ENCODE measurements at places on chromosomes 3 and 15.

DNA sequence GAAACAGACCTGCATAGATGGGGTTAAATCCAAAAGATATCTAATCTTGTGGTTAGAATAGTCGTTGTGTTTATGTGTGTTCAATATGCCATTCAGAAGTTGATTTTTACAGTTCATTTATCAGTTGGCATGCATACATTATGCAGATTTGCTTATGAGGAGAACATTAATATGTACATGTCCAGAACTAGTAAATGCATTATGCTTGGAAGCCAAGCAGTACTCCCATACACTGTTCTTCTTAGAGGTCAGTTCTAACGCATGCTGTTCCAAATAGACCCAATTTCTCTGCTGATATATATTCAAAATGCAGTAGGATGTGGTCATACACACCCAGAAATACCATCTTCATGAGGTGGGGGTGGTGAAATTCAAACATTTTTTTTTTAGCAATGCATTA, 956 bp downstream of the FGF12 start:
- DNase-seq: no peak

- DNase-seq: no peak
These were observed 44.4 kb downstream of the TIPARP start for GRCh38 chr3:156718622-156719306.

GRCh38 chr3:16400106-16400931, 113.2 kb downstream of the RFTN1 start:
- no peak for DNase-seq

DNA sequence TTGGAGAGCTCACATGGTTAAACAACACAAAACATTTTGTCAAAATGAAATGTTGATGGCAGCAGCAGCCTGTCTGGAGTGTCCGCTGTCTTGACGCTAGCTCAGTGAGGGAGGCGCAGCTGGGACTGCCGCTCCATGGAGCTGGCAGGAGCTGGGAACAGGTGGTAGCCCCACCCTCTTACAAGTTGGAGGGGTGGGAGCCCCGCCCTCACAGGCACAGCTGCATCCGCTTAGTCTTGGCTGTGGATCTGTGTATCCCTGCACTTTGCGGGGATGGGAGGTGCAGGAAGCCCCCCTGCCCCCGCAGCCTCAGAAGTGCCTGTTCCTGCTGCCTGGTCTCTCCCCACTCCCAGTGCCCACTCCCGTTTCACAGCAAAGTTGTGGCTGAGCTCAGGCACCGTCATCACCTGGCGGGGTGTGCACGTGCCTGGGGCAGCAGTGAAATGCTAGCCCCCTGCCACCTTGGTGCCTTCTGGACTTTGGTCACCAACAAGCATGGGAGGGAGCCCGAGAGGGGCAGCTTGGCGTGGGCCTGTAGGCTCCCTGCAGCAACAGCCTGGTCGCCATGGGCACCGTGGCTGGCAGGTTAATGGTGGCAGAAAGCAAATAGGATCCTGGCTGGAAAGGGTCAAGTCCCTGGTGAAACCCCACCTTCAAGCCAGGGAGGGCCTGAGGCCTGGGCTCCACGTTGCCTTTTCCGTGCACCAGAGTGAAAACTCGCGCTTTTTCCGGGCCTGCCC, 53.8 kb upstream of the CADM2 start:
- no peak for DNase-seq

- DNase-seq: no peak
These were observed 241.3 kb downstream of the UBE2E2 start for GRCh38 chr3:23444386-23444785.

- no peak for DNase-seq
These were observed 13.7 kb downstream of the SEMA3F start for GRCh38 chr3:50168791-50169190.

DNA sequence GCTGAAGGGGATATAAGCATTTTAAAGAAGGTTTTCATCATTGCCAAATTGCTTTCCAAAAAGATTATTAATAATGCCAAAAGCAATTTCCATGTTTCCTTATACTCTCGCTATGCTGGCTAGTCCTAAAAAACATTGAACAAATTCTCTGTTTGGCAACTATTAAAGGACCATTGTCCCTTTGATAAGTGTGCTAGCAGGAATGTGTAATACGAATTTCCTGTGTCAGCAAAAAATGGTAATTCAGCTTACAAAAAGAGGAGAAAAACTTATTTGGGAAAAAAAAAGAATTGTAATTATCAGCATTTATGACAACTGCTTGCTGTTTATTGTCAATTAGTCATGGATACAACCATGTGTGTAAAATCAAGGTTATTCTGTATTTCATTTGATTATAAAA, 138.6 kb downstream of the TBL1XR1 start:
- DNase-seq: no peak

- DNase-seq: no peak
These were observed 691.5 kb upstream of the ARPP21 start for GRCh38 chr3:34947834-34948233.

GRCh38 chr3:101182734-101183133, 137.6 kb downstream of the IMPG2 start:
- DNase-seq: peak; percentile 10

GRCh38 chr3:108125550-108126071, 34.8 kb upstream of the CD47 start:
- DNase-seq: no peak
